Fibroblast of villous mesenchyme (primary cell): ENCODE measurements at places on chromosomes 3 and 15. TPM values are rescaled to one million over a fixed set of nuclear protein-coding genes. Genes with fewer than 3 reads are reported as not detected.

The EEF1AKMT4 gene
- 3.9 and 5.6 TPM in 2 replicates for total RNA-seq

GRCh38 chr3:142725357-142725739, 1.5 kb downstream of the TRPC1 start:
- DNase-seq, result peak; percentile 3

DNA sequence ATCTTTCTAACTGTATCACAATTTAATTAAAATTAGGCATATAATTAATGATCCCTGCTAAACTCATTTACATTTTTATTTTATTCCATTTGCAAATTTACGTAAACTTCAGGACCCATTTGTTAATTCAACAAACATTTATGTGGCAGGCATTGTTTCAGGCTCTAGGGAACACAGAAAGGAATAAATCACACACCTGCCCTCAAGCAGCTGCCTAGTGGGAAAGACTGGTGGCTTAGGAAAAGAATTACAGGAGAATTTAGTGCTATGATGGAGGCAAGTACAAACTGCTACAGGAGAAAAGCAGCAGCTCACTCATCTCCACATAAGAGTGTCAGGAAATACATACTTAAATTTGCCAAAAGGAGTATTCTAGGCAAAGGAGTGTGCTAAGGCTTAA, 11.2 kb downstream of the CBLB start:
- no peak for DNase-seq

The FBXO40 gene
- total RNA-seq, result under 0.01 TPM in 1 of 2 replicates, not detected in the other

The ACP3 gene
- 2.3 and 10.8 TPM in 2 replicates for total RNA-seq

The TPRG1 gene
- total RNA-seq, result 1.3 and 3.5 TPM in 2 replicates

DNA sequence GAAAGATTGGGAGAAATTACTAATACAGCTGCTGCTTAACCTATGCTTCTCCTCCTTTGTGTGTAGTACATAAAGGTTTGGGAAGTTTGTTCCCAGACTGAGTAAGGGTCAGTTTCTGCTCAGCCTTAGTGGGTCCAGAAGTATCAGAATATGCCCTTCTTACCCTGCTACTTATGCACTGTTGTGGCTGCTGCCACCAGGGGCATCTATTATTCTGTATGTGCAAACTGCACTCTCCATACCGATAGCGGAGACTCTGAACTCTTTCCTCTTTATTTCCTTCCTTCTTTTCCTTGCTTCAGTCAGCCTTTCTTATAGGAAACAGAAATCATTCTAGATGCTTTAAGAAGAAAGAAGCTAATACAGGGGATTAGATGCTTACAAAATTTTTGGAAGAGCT, 4.0 kb downstream of the NEDD4 start:
- DNase-seq, result no peak

The SCAANT1 gene
- not detected in 2 replicates for total RNA-seq

The ACKR2 gene
- total RNA-seq, result under 0.01 TPM in 1 of 2 replicates, not detected in the other

DNA sequence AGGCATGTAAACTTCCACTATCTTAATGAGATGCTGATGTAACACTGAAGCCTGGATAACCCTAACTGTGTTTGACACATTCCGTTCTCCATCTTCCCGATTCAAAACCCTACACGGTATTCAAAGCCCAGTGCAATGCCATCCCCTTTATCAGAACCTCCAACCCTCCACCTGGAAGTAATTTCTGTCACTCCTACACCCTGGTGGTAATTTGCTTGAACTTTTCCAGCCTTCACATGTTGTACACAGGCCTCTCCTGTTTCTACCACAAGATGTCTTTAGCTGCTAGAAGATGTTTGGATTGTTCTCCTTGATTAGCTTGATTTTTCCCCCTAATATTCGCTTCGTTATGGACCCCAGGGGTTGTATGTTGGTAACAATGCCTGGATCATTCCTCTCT, 208.9 kb downstream of the CHST2 start:
- DNase-seq, result no peak

GRCh38 chr15:90869140-90869541, 753 bp downstream of the FURIN start:
- no peak for DNase-seq
